Frontal cortex (tissue), 4 donors: ENCODE measurements at places on chromosomes 5 and 9.

- DNase-seq, result no peak
Measured at GRCh38 chr9:128887914-128888350, 6.0 kb downstream of the LRRC8A start.

- no peak for DNase-seq
Measured at GRCh38 chr5:149439899-149440542, 60.9 kb upstream of the IL17B start.

- DNase-seq, result no peak
Measured at GRCh38 chr5:107542831-107543231, 127.9 kb downstream of the EFNA5 start.

DNA sequence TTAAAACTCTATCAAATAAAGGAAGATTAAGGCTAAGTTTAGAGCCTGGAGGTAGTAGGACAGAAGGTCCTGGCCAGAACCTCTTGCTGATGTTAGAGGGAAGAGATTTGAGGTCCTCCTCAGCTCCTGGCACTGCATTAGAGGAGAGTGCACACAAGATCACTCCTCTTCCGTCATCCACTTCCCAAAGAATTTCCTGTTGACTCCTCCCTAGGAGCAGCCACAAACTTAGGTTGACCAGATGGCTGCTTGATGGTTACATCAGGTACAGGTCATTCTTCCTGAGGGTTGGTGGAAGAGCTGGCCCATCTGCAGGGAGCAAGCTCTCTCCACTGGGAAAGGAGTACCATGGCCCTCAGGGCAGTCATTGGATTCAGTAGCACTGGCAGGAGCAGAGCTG, 93.9 kb upstream of the IL33 start:
- DNase-seq, result no peak

- DNase-seq, result no peak
Measured at GRCh38 chr9:22528485-22528884, 81.9 kb downstream of the DMRTA1 start.

GRCh38 chr9:110188991-110189390, 19.0 kb downstream of the C9orf152 start:
- DNase-seq, result no peak

DNA sequence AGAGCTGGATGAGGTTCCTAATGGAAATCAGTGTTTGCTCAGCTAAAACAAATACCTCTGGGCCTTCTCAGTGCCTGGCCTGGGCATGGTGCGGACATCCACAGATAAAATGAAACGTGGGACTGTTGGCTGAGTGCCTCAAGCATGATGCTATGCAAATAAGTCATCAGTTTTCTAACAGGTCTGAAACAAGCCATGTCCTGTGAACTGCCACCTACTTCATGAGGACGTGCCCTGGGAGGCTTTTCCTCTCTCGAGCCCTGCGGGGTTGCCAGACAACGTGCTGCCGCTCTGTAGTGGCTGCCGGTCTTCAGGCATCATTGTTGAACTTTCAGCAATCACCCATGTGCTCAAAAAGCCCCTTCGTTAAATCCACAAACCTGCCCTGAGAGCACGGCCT, 240.4 kb upstream of the IRX2 start:
- no peak for DNase-seq
